ENCODE measurements at places on chromosomes 7 and 10. TPM values are rescaled to one million over a fixed set of nuclear protein-coding genes. Genes with fewer than 3 reads are reported as not detected.
A peak's percentile ranks its signal among the peaks of the same experiment; 100 is the strongest.

PSD gene
- total RNA-seq = 228 TPM

PTF1A gene
- not detected for total RNA-seq

FBXO24 gene
- total RNA-seq = 0.66 TPM

ERVW-1 gene
- not detected for total RNA-seq

ACTL6B gene
- not detected for total RNA-seq

MET gene
- 15.6 TPM for total RNA-seq

GRCh38 chr7:100803398-100804161, 23.7 kb downstream of the EPHB4 start:
- peak; percentile 86 for DNase-seq

DNA sequence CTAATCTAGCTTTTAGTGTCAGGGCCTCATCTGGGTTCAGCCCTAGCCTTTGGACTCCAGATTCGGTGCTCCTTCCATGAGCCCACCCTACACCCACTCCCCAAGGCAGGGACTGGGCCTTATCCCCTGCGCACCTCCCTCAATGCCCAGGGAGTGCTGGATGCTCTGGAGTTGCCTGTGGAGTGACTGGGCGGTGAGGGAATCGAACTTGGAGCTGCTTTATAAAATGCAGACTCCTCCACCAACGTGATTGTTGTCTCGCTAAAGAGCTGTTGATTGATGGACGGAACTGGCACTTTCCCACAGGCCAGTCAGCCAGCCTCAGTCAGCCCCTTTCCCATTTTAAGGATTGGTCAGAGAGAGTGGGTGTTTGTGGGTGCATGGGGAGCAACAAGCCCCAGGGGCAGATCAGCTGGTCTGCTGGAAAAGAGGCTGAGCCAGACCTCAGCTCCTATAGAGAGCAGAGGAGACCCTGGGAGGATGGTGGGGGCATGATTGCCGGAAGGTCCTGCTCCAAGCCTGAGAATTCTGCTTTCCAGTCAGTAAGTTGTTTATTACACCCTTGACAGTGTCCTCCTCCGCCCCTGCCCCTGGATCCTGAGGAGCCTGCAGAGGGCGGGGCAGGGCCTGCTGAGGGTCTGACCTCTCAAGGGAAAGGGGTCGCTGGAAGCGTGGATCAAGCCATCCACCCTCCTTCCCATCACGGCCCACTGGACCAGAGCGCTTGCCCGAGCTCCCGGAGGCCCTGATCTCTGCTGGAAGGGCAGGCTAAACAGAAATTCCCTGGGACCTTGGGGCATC, 16.7 kb downstream of the UNC5B start:
- peak; percentile 36 for DNase-seq

- no peak for DNase-seq
These were observed 426.6 kb upstream of the CHRM2 start for GRCh38 chr7:136441835-136442234.

DNA sequence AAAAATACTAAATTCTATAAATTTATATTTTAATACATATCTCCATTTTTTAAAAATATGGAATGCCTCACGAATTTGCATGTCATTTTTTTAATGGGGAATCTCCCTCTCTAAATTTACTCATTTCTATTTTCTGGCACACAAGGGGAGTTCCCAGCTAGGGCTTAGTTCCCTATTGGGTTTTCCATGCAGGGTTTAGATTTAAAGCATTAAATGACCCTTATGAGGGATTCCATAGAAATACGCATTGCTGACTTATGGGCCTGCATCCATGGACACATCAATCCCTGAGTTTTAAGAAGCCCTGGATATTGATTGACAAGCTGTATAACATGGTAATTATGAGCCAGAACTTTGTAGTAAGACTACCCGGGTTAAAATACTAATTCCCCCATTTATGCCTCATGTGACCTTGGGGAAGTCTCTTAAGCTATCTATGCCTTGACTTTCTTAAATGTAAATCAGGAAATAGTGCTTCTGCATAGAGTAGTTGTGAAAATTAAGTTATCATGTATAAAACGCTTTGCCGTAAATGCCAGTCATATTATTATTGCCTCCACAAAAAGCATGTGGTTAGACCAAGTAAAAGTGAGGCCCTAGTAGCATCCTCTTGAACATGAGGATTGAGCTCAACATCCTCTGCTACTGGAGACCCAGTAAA, 78.8 kb upstream of the ANKRD1 start:
- no peak for DNase-seq

- peak; percentile 38 for DNase-seq
These were observed 26.2 kb downstream of the MINDY4 start for GRCh38 chr7:30797176-30798040.

GRCh38 chr10:90592638-90593302, 265.1 kb downstream of the HTR7 start:
- peak; percentile 28 for DNase-seq

- no peak for DNase-seq
These were observed 666 bp downstream of the HNRNPF start for GRCh38 chr10:43408331-43408709.

GRCh38 chr10:84837877-84838276, 509.5 kb downstream of the CCSER2 start:
- no peak for DNase-seq

- no peak for DNase-seq
These were observed 69.8 kb downstream of the CTTNBP2 start for GRCh38 chr7:117803476-117803875.

- DNase-seq = no peak
These were observed 202.2 kb downstream of the VTI1A start for GRCh38 chr10:112649006-112649821.

GRCh38 chr7:113394856-113395255, 276.5 kb upstream of the SMIM30 start:
- no peak for DNase-seq
